ENCODE measurements at places on chromosomes 11 and 22.
A peak's percentile ranks its signal among the peaks of the same experiment; 100 is the strongest.

GRCh38 chr11:34593085-34593484 lies 27.8 kb upstream of the EHF start:
- no peak for DNase-seq

GRCh38 chr11:85886089-85887056 lies 31.2 kb downstream of the CCDC83 start:
- peak; percentile 72 for DNase-seq

GRCh38 chr11:68890490-68891231 lies 13.0 kb downstream of the MRPL21 start:
- peak; percentile 91 for DNase-seq

- DNase-seq, result no peak
These were observed 12.4 kb downstream of the UCP2 start for GRCh38 chr11:73969991-73970800.

- DNase-seq, result no peak
These were observed 1.4 kb downstream of the SMPD1 start for GRCh38 chr11:6391537-6392134.

DNA sequence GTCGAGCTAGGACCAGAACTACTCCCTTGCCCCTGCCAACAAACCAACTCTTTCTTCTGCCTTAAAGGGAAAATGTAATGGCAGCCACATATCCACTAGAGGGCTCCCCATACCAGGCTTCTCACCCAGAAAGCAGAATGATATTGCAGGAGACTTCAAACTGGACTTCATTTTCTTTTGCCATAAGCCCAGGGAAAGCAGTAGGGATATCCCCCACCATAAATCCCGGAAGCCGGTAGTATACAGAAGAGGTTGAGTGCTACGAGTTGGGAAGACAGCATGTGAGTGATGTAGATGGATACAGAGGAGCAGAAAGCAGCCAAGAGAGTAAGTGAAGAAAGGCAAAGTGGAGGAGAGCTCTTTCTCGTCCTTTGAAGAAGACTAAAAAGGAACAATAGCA lies 12.1 kb downstream of the PLAAT5 start:
- peak; percentile 37 for DNase-seq

GRCh38 chr11:67530282-67530592 lies 7.0 kb upstream of the CABP2 start:
- no peak for DNase-seq

DNA sequence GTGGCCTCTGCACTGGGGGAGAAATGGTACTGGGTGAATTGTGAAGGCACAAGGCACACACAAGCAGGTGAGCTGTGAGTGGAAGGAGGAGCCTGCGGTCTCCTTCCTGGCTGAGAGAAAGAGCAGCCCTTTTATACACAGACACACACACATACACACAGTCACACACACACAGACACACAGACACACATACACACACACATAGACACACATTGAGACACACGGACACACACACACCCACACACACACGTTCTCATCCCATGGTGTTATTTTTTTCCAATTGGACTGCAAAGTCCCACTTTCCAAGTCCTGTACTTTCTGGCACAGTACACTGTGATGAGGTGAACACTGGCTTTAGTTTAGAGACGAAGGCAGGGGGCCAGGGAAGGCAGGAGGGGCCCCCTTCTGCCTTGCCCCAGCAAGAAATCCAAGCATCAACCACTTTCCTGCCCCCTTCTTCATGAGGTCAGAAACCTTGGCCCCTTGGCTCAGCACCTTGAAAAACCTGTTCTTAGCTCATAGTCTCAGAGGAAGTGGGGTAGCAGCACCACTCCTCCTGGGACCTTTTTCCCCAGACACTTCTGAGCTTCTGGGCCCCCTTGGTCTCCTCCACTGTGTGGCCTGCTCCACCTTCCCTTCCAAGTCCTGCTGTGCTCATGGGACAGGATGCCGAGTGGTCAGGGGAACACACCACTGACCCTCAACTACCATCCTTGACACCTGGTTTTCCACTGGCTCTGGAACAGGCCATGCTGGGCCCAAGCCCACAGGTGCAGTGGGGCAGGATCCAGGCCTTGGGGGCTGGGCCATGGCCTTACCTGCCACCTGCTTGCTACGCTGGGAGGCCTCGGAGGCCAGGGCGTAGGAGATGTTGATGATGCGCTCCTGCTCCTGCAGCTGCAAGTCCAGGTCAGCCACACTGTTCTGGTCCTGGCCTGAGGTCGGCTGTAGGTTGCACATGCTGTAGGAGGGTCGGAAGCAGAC lies 43.8 kb downstream of the C11orf58 start:
- no peak for DNase-seq

- DNase-seq, result no peak
These were observed 663 bp upstream of the BUD13 start for GRCh38 chr11:116773203-116774097.

DNA sequence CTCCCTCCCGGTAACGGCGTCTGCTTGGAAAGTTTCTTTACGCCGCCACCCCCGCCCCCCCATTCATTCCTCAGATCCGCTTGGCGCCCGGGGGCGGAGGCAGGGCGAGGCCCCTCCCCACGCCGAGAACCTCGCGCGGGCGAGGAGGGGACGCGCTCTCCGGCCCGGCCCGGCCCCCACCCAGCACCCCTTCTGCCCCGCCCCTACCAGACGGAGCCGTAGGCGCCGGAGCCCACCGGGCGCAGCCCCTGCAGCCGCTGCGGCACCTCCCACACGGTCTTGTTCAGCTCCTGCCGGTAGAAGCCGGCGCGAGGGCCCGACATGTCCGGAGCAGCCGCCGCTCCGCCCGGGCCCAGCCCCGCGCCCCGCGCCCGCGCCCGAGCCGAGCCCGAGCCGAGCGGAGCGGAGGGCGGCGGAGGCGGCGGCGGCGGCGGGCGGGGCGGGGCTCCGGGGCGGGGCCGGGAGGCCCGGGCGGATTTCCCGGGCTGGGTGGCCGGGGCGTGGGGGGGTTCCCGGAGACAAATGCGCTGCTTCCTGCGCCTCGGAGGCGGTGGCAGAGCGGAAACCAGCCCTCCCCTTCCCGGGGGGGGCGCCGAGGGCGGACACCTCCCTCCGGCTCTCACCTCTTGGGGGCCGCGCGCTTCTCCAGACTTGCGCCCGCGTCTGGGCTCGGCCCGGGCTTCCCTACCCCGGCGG lies at the start of gene MAPK11:
Gene MAPK11 (minus strand): TSS at position 411 of the 696 bp plus-strand sequence. CDS start 88 bp downstream, at position 323.
- DNase-seq, result no peak

GRCh38 chr11:2704896-2705606 lies 5.3 kb upstream of the KCNQ1OT1 start:
- DNase-seq, result no peak

DNA sequence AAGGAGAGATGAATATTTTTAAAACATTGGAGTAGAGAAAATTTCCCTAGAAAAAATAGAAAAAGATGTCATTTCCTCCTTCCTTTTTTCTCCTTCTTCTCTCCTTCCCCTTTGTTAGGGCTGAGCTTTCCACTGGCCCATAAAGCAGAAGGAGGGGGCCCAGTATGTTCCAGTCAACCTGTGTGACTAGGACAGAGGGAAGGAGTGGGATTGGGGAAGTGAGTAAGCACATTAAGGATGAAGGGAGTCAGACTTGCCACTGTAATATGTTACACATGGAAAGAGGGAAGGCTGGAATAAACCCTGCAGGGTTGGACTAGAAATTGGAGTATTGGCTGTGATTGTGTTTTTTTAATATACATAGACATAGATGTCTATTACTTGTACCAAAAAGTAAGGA lies 20.1 kb upstream of the SPINDOC start:
- DNase-seq, result no peak

DNA sequence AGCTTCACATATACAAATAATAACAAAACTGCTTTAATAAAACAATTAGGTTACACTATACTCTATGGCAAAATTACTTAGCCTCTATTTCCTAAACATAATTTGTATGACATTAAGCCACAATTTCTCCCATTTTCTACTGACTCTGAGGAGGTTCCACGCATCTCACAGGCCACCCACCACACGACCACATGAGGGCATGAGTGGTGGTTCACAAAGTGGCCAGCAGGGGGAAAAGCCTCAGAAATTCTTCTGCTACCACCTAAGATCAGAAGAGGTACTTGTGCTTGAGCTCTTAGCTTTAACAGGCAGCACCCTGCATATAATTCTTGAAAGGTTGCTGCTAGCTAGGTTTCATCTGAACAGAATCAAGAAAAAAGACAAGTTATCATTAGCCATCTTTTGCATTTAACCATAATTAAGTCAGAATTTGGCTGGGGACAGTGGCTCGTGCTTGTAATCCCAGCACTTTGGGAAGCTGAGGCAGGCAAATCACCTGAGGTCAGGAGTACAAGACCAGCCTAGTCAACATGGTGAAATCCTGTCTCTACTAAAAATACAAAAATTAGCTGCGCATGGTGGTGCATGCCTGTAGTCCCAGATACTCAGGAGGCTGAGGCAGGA lies 7.7 kb downstream of the LPXN start:
- no peak for DNase-seq

DNA sequence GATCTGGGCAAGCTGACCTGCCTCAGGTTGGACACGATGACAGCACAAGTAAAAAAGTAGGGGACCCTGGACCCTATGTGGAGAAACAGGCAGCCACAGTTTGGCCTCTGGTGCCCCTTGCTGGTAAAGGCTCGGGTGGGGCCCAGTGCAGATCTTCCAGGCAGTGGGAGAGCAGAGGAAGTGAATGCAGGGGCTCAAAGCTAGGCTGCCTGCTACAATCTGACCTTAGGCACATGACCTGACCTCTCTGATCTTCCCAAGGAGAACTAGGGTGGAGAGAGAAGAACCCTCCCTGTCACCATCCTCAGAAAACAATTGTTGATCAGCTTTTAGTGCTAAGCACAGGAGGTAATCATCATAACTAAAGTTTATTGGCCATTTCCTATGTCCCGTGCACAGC lies 76.5 kb downstream of the PDE2A start:
- DNase-seq, result no peak

DNA sequence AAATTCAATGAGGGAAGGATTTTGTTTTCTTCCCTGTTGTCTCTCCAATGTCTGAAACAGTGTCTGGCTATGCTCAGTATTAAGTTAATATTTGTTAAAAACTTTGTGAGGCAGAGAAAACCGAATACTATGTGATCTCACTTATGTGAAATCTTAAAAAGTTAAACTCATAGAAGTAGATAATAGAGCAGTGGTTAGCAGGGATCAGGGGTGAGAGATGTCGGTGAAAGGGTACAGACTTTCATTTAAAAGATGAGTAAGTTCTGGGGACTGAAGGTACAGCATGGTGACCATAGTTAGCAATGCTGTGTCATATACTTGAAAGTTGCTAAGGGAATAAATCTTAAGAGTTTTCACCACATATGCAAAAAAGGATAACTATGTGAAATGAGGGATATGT lies 244.6 kb downstream of the AASDHPPT start:
- no peak for DNase-seq

- DNase-seq, result no peak
These were observed 422 bp downstream of the GLB1L2 start for GRCh38 chr11:134332189-134332631.

DNA sequence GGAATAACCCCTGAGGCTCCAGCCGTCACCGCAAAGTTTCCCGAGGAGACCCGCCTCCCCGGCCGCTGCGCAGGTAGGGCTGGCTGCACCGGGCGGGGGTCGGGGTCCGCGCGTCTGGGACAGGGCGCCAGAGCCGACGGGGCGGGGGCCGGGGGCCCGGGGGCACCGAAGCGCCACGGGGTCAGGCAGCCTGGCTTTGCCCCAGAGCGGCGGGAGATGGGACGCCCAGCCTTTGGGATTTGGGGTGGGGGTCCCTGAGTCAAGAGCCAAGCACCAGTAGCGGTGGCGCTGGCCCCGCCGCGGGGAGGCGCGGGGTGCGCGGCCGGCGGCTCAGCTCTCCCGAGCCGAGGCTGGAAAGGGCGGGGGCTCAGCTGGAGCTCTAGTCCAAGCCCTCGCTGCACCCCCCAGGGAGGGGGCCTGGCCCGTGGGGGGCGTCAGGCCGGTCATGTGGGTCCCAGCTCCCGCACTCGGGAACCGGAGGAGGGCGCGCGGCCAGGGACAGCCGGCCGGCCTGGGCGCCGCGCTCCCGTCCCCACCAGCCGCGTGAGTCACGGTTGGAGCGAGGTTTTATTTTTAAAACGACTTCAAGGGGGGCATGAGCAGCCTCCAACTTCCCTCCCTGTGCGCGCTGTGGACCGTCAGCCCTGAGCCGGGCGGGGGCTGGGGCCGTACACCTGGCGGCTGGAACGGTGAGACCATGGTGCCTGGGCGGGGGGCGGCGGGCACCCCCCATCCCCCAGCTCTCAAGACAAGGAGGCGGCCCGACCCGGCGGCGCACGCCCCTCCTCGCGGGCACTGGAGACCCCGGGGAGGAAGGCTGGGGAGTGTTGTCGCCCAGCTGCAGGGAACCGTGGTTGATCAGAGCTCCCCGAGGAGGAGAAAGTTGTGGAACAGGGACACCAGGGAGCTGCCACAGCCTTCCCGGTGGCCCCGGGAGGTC lies 626 bp downstream of the FLRT1 start:
- no peak for DNase-seq

- no peak for DNase-seq
These were observed 47.7 kb downstream of the DKK3 start for GRCh38 chr11:11960687-11961086.

DNA sequence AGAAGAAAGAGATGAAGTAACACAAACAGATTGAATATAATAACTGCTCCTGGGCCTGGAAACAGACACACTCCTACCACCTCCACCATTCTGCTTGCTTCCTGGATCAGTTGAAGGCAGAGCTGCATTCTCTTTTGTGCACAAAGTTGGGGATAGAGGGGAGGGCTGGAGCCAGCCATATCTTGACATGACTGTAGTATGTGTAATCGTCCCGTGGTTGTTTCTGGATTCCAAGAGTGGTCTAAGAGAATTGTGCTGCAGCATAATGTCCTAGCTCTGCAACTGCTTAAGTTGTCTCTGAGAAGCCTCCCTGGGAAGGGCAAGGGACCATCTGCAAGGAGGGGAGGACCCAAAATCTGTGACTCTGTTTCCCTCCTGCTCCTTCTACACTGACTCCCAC lies 3.2 kb downstream of the CRY2 start:
- no peak for DNase-seq

DNA sequence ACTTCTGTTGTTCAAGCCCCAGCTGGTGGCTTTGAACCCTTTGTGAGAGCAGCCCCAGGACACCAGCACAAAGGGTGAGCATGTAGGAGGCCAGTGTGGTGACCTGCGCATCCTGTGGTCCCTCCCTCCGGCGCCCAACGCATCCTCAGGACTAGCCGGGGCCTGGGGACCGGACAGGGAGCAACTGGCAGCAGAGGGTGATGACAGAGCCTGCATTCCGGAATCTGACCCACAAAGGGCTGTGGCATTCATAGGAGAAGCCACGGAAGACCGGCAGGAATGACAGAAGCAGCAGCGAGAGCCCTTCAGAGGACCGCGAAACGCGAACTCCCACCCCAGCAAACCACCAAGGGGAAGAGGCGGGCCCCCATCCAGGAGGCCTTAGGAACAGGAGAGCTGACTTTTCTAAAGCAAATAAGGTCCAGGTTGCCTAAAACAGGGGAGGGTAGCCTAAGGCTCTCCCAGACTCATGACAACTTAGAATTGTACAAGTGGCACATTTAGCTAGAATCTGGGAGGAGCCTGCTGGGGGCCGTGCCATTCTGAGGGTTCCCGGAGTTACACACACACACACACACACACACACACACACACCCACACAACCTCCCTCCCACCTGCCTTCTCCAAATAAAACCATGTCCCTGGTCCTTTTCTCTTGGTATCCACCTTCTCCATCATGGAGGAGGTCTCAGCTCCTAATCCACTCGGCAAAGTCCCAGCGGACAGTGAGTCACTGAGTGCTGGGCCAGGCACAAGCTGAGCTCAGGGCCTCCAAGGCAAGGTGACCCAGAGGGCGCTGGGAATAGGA lies 232.7 kb downstream of the CTTN start:
- no peak for DNase-seq

GRCh38 chr11:40241524-40242051 lies 1217.9 kb downstream of the LRRC4C start:
- DNase-seq, result no peak

GRCh38 chr11:66996609-66997273 lies 21.6 kb downstream of the C11orf86 start:
- DNase-seq, result peak; percentile 38

Measured in AG04449 (cell line).